Stimulated activated CD4-positive, alpha-beta T cell treated with anti-CD3 and anti-CD28 coated beads, TNF-alpha, amount 100 ng/mL, for 24 hours (primary cell): ENCODE measurements at places on chromosomes 2 and 18.

DNA sequence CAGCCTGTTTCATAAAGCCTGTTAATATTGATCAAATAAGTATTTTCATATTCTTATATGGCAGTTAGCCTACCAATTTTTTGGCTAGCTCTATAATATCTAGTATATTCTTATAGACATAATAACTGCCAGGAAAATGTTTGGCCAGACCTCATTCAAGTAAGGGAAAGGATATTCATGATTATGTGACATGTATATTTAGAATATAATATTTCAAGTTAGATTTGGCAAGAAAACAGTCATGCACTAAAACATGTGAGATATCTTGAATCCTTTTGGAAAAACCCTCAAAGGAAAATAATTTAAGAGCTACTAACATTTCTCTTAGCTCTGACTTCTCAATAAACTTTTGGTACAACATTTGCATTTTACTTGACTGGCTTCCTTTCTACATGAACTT, 694.1 kb downstream of the PLCL1 start:
- DNase-seq: no peak

DNA sequence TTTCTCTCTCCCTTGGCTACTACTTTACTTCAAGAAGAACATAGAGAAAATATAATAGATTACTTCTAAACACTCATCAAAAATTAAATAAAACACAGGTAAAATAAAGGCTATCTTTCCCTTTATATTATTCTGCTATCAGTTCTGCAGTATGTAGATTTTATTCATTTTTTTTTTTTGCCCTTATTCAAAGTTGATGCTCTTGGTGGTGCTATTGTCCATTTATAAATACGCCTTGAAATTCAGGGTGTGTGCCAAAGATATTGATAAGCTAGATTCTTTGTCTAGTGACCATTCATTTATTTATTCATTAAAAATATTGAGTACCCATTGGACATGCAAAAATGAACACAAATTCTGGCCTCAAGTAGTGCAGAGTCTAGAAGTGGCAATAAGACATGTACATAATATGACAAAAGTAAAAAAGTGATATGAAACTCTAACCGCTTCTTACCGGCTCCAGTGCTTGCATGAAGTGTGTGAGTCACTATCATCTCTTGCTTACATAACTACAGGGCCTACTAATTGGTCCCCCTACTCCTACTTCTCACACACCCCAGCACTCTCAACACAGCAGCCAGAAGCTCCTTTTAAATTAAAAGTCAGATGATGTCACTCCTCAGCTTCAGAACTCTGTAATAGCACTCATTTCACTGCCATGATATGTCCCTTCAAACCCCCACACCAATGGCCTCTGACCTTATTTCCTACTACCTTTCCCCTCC, 208.3 kb upstream of the FANCL start:
- no peak for DNase-seq

GRCh38 chr18:10051877-10052631, 138.2 kb downstream of the VAPA start:
- DNase-seq: no peak

- DNase-seq: no peak
Measured at GRCh38 chr18:8260319-8260718, 348.9 kb upstream of the RAB12 start.

DNA sequence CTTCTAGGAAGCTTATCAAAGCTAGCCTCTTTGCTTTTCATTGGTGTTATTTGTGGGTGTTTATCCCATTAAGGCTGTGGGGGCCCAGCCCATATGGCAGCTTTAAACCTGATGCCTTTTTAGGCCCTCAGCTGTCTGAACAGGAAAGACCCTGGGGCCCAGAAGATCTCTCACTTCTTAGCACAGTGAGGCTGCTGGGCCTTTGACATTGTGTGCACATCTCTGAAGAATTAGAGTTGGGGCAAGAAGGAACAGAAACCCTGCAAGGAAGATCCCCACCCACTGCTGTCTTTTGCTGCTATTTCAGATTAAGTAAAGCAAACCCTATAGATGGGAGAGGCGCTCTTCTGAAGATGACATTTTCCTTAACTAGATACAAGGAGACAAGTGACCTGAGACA, 250.0 kb downstream of the SMAD2 start:
- no peak for DNase-seq
